ENCODE measurements at places on chromosomes 2 and 18.

- peak; percentile 30 for DNase-seq
Measured at GRCh38 chr2:117692001-117692763, 122.3 kb upstream of the DDX18 start.

DNA sequence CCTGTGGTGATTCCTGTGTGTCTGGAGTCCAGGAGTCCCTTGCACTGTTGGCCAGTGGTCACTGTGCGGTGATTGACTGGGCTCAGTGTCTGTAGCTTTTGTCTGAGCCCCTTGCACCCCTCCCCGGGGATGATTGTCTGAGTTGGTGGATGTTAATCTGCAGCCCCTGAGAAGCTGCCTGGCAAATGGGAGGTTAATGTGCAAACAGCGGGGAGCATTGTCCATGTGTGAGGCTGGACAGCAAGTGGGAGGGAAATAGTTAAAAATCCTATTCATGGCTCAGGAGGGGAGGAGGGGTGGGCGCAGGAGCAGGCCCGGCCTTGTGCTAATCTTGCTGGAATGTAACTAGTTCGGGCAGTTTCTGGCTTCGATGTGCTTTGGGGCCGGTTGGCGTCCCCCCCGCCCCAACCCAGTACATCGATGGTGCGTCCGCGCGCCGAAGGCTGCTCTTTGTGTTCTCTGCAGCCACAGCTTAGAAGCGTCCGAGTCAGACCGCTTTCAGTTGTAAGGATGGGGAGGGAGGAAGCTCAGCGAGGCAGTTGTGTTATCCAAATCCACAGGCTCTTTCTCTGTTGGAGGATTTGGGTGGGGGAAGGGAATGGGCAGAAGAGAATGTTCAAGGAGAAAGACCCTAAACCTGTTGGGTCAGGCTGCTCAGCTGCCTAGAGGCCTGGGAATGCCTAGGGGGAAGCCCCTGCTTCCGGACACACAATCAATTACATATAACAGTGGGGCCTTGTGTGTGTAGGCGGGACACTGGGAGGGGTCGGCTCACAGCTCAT lies 71.8 kb downstream of the TGOLN2 start:
- peak; percentile 39 for DNase-seq

DNA sequence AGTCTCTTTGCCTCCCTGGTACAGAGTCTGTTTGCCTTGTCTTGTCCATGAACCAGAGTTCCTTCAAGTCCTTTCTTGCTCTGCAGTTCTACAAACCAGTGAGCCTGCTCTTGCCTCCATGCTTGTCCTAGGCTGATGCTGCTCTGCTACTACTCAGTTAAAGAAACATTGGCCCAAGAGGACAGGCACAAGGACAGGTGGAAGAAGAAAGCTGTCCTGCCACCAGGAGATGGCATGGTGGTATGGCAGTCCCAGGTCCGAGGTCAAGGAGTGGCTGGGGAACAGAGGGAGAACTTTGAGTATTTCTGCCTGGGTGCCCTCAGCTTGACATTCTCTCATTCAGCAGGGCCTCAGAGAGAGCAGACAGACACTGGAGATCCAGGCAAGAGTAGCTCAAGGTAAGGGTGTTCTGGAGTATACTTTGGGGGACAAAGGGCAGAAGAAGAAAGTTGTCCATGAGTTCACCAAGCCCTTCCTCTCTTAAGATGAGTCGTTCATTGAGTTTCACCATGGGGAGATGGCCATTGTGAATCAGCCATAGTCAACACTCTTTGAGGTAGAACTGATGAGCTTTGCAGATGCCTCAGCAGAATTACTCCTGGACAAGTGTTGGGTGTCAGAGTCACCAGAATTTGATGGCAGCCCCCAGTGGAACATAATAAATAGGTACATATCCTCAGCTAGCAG lies 20.4 kb downstream of the TTC32 start:
- no peak for DNase-seq

- DNase-seq = no peak
Measured at GRCh38 chr2:28692411-28692810, 59.2 kb upstream of the PPP1CB start.

GRCh38 chr2:107361751-107362381 lies 464.8 kb upstream of the RGPD4 start:
- peak; percentile 32 for DNase-seq

- no peak for DNase-seq
Measured at GRCh38 chr18:46062781-46063180, 9.3 kb downstream of the PSTPIP2 start.

- no peak for DNase-seq
Measured at GRCh38 chr2:99697811-99698568, 208.2 kb upstream of the REV1 start.

- DNase-seq = no peak
Measured at GRCh38 chr18:55354795-55355194, 233.2 kb downstream of the TCF4 start.

DNA sequence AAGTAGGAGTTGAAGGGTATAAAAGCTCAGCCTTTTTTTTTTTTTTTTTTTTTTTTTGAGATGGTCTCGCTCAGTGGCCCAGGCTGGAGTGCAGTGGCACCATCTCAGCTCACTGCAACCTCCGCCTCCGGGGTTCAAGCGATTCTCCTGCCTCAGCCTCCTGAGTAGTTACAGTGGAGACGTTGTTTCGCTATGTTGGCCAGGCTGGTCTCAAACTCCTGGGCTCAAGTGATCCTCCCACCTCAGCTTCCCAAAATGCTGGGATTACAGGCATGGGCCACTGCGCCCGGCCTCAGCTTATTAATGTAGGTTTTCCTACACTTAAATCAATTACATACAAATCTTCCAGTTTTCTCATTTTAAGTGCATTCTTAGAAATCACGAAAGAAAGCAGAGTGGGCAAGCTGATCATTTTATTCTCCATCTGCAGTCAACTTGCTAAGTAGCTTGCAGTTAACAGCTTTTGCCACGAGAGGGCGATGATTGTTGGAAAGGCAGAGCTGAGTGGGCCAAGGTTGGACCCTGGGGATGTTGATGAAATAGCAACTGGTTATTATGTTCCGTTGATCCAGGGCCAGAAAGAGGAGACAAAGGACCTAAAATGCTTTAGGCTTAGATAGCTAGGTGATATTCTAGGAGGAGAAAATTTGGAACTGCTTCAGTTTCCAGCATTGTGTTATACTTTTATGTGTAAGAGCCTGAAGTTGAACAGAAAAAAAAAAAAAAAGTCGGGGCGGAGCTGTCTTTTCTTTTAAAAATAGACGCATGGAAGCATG lies 234.4 kb upstream of the EPAS1 start:
- peak; percentile 86 for DNase-seq

GRCh38 chr2:118059919-118060478 lies 28.3 kb upstream of the INSIG2 start:
- no peak for DNase-seq

DNA sequence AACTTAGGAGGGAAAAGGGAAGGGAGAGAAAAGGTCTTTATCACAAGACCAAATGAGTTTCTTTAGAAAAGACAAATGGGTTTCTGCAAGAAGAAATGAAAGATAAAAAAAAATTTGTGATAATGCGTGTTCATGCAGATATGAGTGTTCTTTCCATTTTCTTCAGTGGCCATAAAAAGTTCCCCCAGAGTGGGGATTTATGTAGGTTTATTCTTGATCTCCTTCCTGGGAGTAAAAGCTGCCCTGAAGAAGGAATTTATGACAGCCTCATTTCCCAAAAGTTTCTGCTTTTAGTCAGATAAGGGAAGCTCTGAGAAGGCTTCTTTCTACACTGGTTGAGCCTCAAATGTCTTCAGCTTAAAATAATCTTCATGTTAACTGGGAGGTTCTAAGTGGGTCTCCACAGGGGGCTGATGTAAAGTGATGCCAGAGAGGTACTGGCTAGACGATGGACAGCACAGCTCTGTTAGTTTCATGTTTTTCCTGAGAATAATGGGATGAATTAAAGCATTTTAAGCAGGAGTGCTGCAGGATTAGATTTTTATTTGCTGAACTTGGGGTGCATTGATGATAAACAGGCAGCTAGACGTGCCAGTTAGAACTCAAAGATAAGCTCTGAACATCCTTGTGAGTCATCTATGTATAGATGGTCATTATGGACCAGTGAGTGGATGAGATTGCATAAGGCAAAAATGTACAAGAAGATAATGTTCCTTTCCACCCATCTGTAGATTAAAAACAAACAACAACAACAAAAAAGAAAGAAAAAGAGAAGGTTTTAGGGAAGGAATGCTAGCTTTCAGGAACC lies 99.4 kb upstream of the MSH2 start:
- DNase-seq = no peak

- no peak for DNase-seq
Measured at GRCh38 chr2:169260846-169261642, 101.3 kb downstream of the LRP2 start.

DNA sequence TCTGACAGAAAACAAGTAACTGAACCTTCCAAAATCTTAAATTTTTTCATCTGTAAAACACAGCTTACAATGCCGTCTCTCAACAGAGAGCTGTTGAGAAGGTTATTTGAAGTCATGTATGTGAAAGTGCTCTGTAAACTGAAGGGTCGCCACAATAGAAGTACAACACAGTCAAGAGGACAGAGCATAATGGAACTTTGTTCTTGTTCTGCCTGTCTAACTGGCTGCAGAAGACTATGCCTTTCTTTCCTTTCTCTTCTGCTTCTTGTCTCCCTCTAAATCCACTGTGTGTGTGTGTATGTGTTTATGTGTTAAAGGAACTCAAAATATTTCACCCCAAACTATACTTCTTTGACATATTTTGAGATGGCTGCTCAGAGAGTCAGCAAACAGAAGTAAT lies 365.8 kb upstream of the RND3 start:
- DNase-seq = no peak

GRCh38 chr2:19851116-19851695 lies 50.6 kb downstream of the TTC32 start:
- no peak for DNase-seq

GRCh38 chr2:65940856-65941255 lies 494.1 kb upstream of the MEIS1 start:
- no peak for DNase-seq

DNA sequence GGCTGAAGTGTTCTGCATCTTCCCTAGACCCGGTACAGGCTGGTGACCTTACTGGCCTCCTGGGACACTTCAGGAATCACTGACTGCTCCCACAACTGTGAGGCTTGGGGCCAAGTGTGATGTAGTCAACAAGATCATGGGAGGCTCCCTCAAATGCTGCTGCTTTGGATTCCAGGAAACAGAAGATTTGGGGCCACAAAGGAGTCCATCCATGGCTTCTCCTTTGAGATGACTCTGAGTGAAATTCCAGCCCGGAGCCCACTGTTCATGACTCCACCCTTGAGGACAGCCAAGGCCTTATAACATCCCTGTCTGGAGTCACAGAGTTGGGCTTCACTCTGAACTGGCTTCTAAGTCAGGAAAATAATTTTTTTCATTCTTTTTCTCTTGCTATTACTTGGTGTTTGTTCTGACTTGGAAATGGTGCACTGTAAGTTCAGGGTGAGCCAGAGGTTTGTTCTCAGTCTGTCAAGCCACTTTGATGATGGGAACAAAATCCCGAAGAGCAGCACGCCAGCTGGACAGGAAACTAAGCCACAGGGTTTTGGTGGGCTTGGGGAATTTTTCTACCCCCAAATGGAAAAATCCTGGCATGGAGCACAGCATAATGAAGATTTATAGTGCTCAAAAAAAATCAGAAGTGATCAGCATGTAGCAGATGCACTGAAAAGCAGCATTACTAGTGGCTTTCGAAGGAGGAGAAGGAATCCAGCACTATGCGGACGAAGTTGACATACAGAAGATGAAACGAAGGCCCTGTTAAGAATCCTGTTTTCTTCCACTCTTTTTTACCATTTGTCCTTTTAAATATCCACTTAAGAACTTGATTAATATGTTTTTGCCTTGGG lies 98.1 kb upstream of the ZFP36L2 start:
- no peak for DNase-seq

DNA sequence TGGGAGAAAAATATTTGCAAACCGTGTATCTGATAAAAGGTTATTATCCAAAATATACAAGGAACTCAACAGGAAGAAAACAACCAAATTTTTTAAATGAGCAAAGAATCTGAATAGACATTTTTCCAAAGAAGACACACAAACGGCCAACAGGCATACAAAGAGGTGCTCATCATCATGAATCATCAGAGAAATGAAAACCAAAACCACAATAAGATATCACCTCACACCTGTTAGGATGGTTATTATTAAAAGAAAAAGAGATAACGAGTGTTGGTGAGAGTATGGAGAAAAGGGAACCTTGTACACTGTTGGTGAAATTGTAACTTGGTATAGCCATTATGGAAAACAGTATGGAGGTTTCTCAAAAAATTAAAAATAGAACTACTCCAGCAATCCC lies 463.3 kb downstream of the IRS1 start:
- no peak for DNase-seq

DNA sequence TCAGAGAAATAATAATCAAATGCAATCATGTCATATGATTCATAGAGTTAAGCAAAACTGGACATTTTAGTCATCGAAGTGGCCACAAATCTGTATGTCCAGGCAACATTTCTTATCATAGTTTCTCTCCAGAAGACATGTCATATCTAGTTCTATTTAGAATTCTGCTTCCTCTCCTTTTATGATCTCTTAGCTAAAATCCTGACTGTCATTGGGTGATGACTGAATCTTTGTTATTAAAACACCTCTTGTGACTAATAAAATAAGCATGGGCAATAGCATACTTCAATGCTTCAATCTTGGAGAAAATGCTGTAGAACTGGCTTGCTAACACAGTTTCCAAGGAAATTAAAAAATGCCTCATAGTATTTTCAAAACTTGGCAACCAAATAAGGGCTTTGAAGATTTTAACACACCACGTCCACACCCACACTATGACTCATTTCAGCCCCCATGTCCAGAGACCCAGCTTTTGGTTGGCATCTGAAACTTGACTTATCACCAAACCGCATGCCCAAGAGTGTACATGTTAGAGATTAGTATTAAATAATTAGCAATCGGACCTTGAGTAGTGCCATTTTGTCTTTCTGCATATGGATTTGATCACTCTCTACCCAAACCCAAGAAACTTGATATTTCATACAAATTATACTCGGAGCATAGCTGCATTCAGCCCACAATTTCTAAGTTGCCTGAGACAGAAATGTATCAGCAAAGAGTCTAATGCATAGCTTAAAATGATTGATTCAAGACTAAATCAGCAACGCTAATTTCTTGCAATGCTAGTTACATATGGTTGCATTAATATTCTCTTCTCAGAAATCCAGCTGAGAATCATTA lies 106.5 kb upstream of the ETAA1 start:
- DNase-seq = no peak
